ENCODE measurements at places on chromosomes 11 and 22.

DNA sequence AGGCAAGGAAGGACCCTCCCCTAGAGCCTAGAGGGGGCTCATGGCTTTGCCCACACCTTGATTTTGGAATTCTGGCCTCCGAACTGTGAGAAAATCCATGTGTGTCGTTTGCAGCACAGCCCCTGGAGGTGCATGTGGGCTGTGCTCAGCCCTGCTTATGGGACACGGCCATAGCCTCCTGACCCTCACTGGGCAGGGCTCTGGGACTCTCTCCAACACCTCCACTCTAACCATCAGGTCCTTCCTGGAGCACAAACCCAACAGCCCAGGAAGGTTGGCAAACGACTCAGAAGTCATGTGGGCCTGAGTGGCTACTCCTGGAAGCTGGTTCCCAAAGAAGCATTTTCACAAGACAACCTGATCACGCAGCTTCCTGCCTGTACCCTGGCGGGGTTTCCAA lies 144.1 kb downstream of the CTTN start:
- no peak for DNase-seq

- DNase-seq: peak; percentile 81
Observed at GRCh38 chr11:122628810-122629555, 26.5 kb upstream of the UBASH3B start.

- no peak for DNase-seq
Observed at GRCh38 chr11:128928400-128928799, 14.3 kb downstream of the TP53AIP1 start.

GRCh38 chr11:108596701-108597100 lies 3.1 kb upstream of the EXPH5 start:
- DNase-seq: no peak

DNA sequence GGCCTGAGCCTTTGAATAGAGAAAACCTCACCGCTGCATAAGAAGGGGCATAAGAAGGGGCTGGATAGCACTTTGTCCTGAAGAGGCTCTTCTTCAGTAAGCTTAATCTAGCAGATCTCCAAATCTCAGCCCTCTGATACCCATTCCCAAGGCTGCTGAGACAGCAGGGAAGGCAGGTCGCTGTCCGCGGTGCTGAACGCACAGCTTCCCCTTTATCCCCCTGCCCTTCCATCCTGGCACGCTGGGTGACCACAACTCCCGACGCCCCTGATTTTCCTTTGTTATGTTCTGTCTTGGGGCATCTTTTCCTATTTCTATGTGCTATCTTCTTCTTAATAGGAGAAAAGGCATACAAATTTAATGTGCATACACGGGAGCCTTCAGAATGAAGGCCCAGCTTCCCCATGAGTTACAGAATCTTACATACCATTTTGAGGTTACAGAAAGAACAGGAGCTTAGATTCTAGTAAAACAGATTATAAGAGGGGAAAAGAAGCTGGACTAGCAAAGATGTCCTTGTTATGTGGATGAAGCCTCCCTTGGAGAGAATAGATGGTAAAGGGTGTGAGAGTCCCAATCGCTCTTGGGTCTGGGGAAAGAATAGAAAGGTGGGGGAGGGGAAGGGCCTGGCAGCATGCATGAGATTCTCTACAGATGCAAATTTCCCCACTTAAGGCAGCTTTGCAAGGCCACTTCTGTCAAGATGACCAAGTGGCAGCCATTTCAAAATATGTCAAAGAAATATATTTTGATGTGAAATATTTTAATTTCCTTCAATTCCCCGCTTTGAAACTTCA lies 5.7 kb upstream of the SULT4A1 start:
- DNase-seq: no peak

- DNase-seq: no peak
Observed at GRCh38 chr11:92702805-92703448, 266.5 kb upstream of the MTNR1B start.

DNA sequence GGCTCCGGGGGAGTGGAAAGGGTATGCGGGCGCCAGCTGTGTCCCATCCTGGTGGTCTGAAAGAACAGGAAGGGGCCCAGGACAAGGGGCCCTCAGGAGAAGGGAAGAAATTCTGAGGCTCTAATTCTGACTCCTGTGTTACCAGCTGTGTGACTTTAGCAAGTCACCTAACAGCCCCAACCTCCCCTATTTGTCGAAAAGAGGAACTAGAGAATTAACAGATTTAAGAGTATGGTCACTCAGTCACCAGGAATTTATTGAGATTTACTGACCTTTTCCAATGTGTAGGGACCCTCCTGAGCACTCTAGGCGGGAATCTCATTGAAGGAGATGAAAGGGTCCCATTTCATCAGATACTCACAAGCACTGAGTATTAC lies 14.6 kb downstream of the RPS6KA4 start:
- DNase-seq: no peak

- DNase-seq: no peak
Observed at GRCh38 chr11:79212741-79213190, 228.1 kb downstream of the TENM4 start.

DNA sequence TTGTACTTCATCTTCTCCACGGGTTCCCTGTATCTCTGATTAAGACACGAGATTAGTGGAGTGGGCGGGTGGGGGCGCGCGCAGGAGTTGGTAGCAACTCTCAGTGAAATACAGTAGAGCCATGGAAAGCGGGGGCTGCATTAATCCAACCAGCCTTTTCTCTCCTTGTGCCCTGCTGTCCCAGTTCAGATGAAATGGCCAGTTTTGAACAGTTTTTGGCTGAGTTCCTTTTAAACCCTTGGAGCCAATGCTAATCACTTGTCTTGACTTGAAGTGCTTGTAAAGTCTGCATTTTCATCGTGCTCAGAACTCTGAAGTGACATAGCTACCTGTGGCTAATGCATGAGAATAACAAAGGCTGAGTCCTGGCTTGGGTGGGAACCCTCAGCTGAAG lies 734 bp upstream of the TMEM123 start:
- no peak for DNase-seq

DNA sequence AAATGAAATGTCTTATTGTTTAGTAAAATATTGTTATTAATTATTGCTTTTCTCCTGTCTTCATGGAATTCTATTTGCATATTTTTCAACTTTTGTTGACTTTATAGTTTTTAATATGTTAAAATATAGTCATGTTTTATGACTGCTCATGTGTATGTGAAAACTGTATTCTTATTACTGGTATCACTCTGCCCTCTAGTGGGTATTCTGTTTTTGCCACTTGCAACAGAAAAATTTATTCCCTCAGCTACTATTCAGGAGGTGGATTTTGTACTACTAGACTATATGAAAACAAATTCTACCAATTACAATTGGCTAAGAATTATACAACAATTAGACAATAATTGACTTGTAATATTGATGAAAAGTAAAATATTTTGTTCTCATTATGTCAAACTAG lies 45.0 kb downstream of the OR4C6 start:
- DNase-seq: no peak

DNA sequence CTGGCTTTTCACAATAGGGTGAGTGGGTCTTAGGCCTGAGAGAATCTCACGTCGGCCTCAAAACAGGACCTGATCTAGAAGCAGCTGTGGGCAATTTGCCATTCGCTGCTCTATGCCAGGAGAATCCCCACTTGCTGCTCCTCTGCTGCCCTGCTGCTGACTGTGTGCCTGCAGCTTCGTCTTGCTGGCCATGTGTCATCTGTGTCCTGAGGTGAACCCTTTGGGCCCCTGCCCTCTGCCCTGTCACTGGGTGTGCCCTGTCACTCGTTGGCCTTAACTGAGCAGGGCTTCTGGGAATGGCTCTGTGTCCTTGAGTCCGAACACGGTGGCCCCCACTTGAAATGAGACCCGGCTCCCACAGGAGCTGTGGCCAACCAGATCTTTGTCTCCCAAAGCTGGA lies 6.2 kb downstream of the NAA40 start:
- DNase-seq: no peak
